NCI-H1092 (cell line): ENCODE measurements at places on chromosomes 2 and 18.

DNA sequence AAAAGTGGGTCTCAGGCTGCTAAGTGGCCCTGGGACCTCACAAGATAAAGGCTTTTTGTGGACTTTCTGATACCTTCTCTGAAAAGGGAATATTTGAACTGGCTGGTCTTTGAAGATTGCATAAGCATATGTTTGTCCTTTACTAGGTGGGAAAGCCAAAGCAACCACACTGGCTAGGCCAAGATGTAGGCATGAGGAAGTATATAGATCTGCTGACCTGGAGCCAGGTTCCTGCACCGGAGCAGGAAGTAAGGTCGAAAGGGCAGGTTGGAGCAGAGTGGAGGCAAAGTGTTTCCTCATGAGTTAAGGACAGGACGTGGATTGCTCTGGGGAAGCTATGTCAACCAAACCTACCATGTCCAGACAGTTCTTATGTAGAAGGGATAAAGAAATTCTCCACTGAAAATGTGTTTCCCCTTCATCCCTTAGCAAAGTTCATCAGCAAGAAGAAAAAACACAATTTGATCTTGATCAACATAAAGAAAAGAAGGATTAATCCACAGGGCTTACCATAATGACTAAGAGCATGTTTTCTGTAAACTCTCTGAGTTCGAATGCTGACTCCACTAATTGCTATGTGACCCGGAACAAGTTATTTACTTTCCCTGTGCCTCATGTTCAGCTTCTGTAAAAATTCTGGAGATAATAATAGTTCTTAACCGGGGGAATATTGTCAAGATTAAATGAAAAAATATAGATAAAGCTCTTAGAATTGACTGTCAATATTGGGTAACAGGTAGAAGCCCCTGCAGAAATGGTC, 156.1 kb upstream of the SRD5A2 start:
- no peak for DNase-seq

GRCh38 chr2:35294636-35295263, 1060.8 kb upstream of the CRIM1 start:
- no peak for DNase-seq

- DNase-seq = no peak
Observed at GRCh38 chr18:4181086-4181485, 274.0 kb downstream of the DLGAP1 start.

DNA sequence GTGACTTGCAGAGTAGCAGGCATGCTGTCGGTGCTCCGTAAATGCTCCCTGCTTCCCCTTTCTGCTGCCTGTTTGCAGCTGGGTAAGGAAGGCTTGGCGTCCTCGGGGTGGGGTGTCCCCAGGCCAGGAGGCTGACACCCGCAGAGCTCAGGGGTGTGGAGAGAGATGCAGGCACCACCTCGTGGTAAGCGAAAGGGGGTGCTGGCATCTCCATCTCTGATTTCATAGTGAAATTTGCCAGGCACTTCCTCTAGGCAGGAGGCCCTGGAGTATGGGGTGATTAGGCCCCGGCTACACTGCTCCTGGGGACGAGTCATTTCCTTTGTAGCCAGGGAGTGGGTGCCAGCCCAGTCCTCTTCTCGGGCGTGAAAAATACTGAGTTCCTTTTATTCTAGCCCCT, 160.4 kb downstream of the KLHL29 start:
- peak; percentile 53 for DNase-seq

GRCh38 chr2:207182911-207183310, 17.2 kb upstream of the KLF7 start:
- DNase-seq = no peak

DNA sequence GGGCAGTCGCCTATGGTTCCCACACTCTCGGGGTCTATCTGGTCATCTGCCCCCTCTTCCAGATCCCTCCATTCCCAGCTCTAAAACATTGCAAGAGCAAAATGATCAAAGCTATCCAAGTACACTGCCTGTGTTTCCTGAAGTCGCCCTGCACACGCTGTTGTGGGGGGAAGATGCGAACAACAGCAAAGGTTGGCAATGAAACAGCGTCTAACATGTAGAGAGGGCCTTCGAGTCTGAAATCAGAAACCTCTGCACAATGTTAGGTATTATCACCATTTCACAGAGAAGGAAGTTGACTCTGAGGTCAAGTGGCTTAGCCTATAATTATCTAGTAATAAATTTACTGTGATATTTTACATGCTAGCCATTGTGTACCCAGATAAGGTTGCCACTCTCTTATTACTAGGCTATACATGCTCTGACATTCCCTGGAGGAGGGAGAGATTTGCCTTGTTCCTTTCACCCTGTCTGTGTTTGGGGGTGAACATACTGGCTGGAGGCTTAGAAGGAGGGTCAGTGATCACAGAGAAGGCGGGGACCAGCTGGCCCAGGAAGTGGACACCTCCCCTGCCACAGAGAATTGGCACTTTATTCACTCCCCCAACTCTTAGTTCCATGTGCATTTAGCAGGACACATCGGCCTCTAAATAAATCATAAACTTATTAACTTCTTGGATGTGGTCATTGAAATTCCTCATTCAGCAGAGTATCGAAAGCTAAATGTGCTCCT, 36.8 kb downstream of the KCTD1 start:
- peak; percentile 84 for DNase-seq

GRCh38 chr2:226423498-226423960, 376.1 kb downstream of the IRS1 start:
- DNase-seq = no peak

GRCh38 chr2:46252891-46253659, 44.1 kb upstream of the EPAS1 start:
- no peak for DNase-seq

DNA sequence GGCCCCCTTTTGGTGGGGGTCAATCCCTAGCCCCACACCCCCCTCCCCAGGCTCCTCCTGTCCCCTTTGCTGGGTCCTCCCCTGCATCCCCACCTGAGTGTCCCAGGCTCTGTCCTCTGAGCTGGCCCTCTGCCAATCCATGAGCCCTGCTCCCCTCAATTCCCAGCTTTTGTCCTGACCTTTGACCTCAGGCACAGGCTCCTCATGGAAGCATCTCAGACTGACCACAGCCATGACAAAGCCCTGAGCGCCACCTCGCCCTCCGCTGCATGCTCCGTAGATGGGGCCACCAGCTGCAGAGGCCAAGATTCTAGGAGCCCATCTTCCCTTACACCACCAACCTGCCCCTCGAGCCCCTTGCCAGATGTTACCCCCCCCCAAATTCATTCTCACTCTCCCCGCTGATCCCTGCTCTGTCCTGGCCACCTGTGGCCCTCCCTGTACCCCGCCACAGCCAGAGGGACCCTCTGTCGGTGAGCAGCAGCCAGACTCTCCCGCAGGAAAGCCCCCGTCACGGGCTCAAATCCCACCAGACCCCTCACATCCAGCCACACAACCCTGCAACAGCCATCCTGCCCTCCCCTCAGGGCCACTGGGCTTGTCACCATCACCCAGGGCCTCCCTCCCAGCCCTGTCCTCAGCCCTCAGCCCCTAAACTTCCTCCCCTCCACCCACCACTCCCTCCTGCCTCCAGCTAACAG, 206.0 kb downstream of the MGAT5 start:
- no peak for DNase-seq

DNA sequence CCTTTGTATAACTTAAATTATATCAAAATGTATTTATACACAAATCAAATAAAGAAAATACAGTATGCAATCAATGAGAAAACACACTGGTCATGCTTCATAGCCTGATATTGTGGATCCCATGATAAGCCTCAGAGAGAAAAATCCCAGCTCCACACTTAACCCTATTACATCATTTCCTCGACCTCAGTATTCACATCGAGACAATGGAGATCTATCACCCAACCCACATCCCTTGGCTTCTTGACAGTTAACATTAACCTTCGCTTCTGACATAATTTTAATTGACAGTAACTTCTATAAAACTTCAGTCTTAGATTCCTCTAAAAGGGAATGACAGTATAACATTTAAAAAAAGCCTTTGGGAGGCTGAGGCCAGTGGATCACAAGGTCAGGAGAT, 11.6 kb downstream of the TMX3 start:
- DNase-seq = no peak

GRCh38 chr18:79872527-79873444, 75.0 kb downstream of the KCNG2 start:
- no peak for DNase-seq

DNA sequence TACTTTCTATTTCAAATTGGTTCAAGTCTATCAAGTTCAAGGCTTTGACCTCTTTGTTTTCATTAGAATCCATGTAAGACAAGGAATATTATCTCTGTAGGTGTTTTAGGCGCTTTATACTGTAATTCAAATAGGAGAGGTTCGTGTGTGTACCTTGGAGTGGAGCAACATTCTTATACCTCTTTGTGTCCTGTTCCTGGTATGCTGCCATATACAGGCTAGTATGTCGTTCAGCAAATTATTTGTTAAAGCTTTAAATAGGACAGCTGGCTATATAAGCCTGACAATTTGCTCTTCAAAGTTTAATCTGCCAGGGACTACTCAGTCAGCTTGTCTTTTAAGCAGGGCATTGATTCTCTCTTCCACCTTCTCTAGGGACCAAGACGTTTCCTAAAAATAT, 31.1 kb upstream of the SPAG16 start:
- no peak for DNase-seq

DNA sequence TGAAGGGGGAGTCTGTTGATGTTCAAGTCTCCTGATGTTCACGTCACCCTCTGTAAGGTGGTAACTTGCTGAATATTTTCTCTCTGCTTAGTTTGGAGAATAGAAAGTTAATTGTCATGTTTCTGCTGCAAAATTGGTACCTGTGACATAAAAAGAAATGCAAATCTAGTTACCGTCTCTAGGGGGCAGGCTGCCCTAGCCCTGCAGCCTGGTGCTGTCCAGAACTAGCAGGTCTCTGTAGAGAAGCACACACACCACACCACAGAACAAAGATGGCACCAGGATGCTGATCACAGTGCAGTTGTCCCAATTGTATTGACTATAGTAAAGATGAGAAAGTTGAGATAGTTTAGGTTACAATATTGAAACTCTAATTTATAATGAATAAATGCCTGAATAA, 47.0 kb downstream of the SLC9A4 start:
- DNase-seq = no peak

GRCh38 chr2:71801969-71802368, 345.7 kb downstream of the CYP26B1 start:
- no peak for DNase-seq

DNA sequence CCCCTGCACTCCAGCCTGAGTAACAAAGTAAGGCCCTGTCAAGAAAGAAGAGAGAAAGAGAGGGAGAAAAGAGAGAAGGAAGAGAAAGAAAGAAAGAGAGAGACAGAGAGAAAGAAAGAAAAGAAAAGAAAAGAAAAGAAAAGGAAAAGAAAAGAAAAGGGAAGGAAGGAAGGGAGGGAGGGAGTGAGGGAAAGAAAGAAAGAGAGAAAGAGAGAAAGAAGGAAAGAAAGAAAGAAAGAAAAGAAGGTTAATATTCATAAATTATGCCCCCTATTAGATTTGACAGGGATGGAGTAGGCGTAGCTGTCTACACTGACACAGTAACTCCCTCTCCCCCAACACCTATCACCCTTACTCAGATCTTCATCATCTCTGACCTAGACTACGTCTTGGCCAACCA, 202.3 kb downstream of the SP3 start:
- DNase-seq = no peak

DNA sequence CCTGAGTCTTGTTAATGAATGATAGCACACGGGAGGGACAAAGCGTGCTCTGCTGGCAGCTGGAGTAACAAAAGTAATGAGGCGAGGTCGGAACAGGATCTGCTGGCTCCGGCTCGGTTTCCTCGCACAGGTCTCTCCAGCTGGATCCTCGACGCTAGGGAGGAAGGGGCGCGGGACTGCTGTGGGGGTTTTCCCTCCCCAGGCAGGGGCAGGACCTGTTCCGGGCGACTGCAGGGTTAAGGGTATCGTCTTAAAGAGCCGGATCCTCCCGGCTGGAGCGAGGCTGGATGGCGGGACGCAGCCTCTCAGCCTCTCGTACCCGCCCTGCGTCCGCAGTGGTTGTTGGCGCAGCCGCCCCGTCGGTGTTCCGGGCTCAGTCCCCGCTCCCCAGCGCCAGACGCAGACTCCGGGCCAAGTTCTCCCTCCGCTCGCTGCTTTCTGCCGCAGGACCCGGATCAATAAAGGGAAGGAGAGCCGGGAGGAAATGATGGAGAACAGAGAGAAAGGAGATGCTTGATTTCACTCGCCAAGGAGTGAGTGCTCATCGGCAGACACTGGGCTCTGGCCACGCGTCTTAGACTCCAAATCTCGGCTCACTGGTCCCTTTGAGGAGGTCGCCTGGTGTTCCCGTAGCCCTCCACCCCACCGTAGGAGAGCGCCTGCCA, 1.1 kb upstream of the LIPG start:
- DNase-seq = peak; percentile 56

DNA sequence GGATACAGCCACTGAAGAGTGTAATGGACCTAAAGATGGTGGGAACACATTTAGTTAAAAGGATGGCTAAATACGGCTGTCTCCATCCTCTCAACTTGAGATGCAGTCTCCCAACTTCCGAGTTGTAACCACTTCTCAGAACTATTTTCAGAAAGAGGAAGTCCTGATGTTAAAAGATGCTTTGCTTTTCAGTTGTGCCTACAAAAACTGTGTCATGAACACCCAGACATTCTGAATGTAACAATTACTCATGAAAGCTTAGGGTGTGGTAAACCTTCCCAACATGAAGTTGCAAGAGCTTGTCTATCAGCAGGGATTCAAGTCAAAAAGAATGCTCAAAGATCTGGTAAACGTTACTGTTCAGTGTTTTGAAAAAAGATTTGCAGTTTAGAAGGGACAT, 147.9 kb downstream of the DOCK10 start:
- no peak for DNase-seq

DNA sequence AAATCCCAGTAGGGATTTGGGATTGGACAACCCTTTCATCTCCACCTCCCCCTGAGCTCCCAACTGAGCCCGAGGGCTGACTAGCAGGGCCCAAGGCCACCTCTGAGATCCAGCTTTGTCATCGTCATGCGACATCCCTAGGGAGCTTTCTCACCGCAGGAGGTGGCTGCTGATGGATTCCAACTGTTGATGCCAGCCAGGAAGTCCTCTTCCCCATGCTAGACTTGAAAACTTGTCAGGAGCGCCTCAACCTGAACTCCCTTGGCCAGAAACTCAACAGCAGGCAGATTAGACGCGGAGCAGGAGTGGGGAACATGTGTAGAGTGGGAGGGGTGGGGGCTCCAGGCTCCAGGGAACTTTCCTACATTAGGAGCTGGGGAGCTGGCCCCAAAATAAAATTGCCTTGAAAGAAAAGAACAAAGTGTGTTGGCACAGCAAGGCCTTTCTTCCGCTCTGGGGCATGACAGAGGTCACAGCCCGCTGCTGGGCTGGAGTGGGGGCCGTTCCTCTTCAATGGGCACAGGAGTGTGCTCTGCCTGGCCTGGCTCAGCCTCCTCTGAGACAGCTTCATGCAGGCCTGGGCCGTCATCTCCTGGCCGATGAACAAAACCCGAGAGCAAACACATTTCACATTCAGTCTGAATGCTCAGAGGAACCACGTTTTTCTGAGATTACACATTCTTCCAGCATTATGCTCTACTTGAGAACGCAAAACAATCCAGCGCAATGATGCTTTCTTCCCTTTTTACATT, 34.5 kb downstream of the EMILIN2 start:
- no peak for DNase-seq

- no peak for DNase-seq
Observed at GRCh38 chr18:54734059-54734458, 94.2 kb upstream of the RAB27B start.

GRCh38 chr2:109175350-109175678, 46.3 kb downstream of the SH3RF3 start:
- no peak for DNase-seq
